ENCODE measurements at places on chromosomes 11 and 22. TPM values are rescaled to one million over a fixed set of nuclear protein-coding genes. Genes with fewer than 3 reads are reported as not detected.

- peaks cover 42% of the 10 kb centered on the region for H3K36me3 ChIP-seq
- peaks cover 29% of the 10 kb centered on the region for H3K4me1 ChIP-seq
- H3K27ac ChIP-seq: peak overlapping the region; percentile 81
- DNase-seq: peak; percentile 66
- no peaks in the 10 kb centered on the region for H3K27me3 ChIP-seq
Measured at GRCh38 chr11:697811-698311, 2.2 kb downstream of the TMEM80 start.

GRCh38 chr11:8389029-8389996 is 125.6 kb upstream of the LMO1 start:
- no peak overlapping the region for H3K27ac ChIP-seq
- H3K4me1 ChIP-seq: no peaks in the 10 kb centered on the region
- H3K36me3 ChIP-seq: no peaks in the 10 kb centered on the region
- DNase-seq: no peak

DNA sequence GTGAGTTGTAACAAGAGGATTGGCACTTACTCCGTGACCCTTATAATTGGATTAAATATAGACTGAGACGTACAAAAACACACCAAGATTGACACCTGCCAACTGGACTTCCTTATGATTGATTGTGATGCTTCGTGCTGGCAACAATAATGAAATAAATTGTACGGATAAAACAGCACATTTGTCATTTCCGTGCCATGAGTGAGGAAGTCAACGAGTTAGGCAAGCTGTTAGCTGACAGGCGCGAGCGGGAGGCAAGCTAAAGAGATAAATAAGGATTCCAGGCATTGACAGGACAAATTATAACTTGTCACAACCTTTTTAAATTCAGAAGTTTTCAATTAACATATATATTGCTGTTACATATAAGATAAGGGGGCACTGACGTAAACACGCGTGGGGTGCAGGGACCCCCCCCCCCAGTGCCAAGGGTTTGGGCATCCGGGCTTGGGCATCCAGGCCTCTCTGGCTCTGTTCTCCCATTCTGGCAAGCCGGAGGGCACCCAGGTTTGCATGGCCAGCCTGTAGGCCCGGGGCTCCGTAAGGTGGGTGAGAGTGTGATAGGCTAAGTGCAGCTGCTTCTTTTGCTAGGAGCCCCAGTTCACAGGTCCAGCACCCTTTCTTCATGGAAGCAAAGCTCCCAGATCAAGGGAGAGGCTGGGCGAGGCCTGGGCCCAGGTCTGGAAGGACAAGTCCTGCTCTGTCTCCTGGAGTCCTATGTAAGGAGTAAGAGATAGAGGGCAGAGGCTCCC is 11.2 kb upstream of the PAX6 start:
- no peak overlapping the region for H3K4me3 ChIP-seq
- DNase-seq: no peak
- H3K36me3 ChIP-seq: no peaks in the 10 kb centered on the region
- no peaks in the 10 kb centered on the region for H3K27me3 ChIP-seq
- H3K27ac ChIP-seq: no peak overlapping the region
- no peaks in the 10 kb centered on the region for H3K4me1 ChIP-seq

- H3K27ac ChIP-seq: no peak overlapping the region
- H3K27me3 ChIP-seq: no peaks in the 10 kb centered on the region
- H3K4me3 ChIP-seq: no peak overlapping the region
- peaks cover 13% of the 10 kb centered on the region for H3K4me1 ChIP-seq
- no peak for DNase-seq
- H3K36me3 ChIP-seq: peaks cover 18% of the 10 kb centered on the region
Measured at GRCh38 chr11:111697933-111698371, 68.2 kb downstream of the PPP2R1B start.

GRCh38 chr11:122253589-122254231 is 137.7 kb upstream of the BLID start:
- peaks cover 11% of the 10 kb centered on the region for H3K36me3 ChIP-seq
- peaks cover 18% of the 10 kb centered on the region for H3K4me1 ChIP-seq
- H3K27me3 ChIP-seq: no peaks in the 10 kb centered on the region
- peak; percentile 29 for DNase-seq
- no peak overlapping the region for H3K4me3 ChIP-seq
- no peak overlapping the region for H3K27ac ChIP-seq

GRCh38 chr22:38881464-38881871 is 9.5 kb upstream of the CBX6 start:
- peak; percentile 89 for DNase-seq
- H3K4me1 ChIP-seq: peaks cover 19% of the 10 kb centered on the region
- peak overlapping the region; percentile 88 for H3K27ac ChIP-seq

GRCh38 chr22:35437049-35437448 is 37.1 kb downstream of the MCM5 start:
- DNase-seq: no peak
- peaks cover 13% of the 10 kb centered on the region for H3K36me3 ChIP-seq
- H3K4me1 ChIP-seq: no peaks in the 10 kb centered on the region
- H3K4me3 ChIP-seq: no peak overlapping the region
- H3K27me3 ChIP-seq: no peaks in the 10 kb centered on the region

- H3K27me3 ChIP-seq: no peaks in the 10 kb centered on the region
- no peaks in the 10 kb centered on the region for H3K36me3 ChIP-seq
- no peak overlapping the region for H3K4me3 ChIP-seq
- peaks cover 7% of the 10 kb centered on the region for H3K4me1 ChIP-seq
Measured at GRCh38 chr11:100682247-100682969, 4.7 kb upstream of the ARHGAP42 start.

GRCh38 chr11:47943721-47944586 is 36.4 kb upstream of the PTPRJ start:
- H3K27me3 ChIP-seq: no peaks in the 10 kb centered on the region
- H3K27ac ChIP-seq: no peak overlapping the region
- DNase-seq: no peak
- H3K36me3 ChIP-seq: no peaks in the 10 kb centered on the region

DNA sequence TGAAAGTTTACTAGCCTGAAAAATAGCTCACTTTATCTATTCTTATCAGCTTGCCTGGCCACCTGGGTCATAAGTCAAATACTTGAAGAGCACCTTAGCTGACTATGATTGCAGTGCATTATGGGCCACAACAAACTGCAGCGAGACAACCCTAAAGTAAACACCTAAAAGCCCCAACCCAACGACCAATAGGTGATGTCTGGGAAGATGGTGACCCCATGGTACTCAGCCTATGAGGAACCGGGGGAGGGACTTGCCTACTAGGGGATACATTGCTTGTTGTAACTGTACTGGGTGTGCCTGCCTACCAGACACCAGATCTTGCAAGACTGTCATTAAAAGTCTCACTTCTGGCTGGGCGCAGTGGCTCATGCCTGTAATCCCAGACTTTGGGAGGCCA is 35.6 kb upstream of the APOBEC3A start:
- H3K36me3 ChIP-seq: no peaks in the 10 kb centered on the region
- H3K27ac ChIP-seq: no peak overlapping the region
- H3K27me3 ChIP-seq: peaks cover 31% of the 10 kb centered on the region
- H3K4me3 ChIP-seq: no peak overlapping the region
- peaks cover 14% of the 10 kb centered on the region for H3K4me1 ChIP-seq

DNA sequence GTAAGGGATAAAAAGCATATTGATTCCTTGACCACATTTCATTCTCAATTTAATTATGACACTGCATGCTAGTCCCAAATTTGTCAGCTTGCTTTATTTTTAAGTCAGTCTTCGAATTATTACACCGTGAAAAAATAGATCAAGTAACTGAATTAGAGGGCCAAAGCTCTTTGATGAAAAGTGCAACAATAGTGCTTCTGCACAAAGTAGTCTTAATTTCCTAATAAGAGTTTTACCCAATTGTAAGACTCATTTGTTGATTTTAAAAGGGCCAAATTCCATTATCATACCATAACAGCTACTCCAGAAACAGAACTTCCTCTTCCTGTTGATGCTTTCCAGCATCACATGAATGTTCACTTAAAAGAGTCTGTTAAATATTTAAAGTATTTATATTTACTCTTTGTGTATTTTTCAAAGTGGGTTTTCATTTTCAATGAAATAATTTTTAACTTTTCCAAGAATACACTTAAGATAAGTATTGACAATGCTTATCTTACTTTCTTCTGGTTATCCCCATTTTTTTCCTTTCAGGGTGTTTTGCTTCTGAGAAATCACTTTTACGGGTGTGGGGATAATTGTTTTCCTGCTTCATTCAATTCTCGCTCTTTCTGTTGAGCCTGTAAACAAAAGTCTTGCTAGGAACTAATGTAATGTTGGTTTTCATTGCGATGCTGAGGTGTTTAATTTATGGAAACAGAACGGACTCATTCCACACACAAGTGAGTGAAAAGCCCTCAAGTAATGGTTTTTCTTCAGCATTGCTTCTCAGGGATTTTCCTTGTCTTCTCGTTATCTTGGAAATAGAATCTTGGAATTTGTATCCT is 2.1 kb downstream of the ARHGEF12 start:
- H3K27ac ChIP-seq: peak overlapping the region; percentile 88
- no peak for DNase-seq
- H3K27me3 ChIP-seq: no peaks in the 10 kb centered on the region
- peaks cover 39% of the 10 kb centered on the region for H3K4me1 ChIP-seq

- H3K36me3 ChIP-seq: peaks cover 44% of the 10 kb centered on the region
- H3K27ac ChIP-seq: peak overlapping the region; percentile 85
- DNase-seq: peak; percentile 28
- peaks cover 5% of the 10 kb centered on the region for H3K4me1 ChIP-seq
- H3K27me3 ChIP-seq: no peaks in the 10 kb centered on the region
- H3K4me3 ChIP-seq: peak overlapping the region; percentile 85
Measured at GRCh38 chr11:125569915-125570621, 791 bp downstream of the EI24 start.

DNA sequence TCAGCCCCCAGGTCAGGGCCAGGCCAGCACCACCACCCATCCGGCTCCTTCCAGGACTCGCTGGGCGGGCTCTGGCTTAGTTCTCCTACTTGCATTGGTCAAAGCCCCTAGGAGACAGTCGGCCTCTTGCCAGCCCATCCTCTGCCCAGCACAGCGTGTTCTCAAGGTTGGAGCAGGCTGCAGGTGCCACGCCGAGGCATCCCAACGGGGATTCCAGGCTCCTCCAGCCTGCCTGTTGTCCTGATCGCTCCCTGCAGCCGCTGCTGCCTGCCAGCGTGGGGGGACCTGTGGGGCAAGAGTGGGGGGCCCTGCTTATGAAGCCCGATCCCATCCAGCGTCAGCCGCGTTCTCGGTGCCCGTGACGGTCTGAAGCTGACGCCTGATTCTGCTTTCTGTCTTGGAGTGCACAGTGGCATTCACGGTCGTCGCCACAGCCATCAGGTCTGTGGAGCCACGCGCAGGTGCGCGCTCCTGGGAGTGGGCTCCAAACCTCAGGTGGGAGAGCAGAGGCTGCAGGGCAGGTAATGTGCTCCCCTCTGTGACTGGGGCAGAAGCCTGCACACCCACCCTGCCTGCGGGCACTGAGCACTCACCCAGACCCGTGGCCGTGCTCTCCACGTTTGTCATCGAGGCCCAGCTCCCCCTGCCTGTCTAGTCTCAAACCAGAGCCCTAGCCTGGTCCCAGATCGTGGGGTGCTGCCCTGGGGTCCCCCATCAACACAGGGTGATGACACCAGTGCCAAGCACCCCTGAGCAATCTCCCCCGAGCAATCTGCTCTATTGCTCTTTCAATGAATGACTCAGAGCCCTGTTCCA is 991.6 kb downstream of the BRD1 start:
- DNase-seq: no peak
- no peak overlapping the region for H3K27ac ChIP-seq
- no peaks in the 10 kb centered on the region for H3K27me3 ChIP-seq
- no peaks in the 10 kb centered on the region for H3K4me1 ChIP-seq
- no peak overlapping the region for H3K4me3 ChIP-seq

GRCh38 chr11:112637076-112637475 is 324.1 kb upstream of the NCAM1 start:
- no peak overlapping the region for H3K4me3 ChIP-seq
- no peaks in the 10 kb centered on the region for H3K27me3 ChIP-seq
- DNase-seq: no peak
- no peaks in the 10 kb centered on the region for H3K4me1 ChIP-seq

- H3K36me3 ChIP-seq: no peaks in the 10 kb centered on the region
- no peaks in the 10 kb centered on the region for H3K27me3 ChIP-seq
- no peak for DNase-seq
- H3K4me1 ChIP-seq: peaks cover 25% of the 10 kb centered on the region
Measured at GRCh38 chr11:88344869-88345268, 7.3 kb upstream of the CTSC start.

DNA sequence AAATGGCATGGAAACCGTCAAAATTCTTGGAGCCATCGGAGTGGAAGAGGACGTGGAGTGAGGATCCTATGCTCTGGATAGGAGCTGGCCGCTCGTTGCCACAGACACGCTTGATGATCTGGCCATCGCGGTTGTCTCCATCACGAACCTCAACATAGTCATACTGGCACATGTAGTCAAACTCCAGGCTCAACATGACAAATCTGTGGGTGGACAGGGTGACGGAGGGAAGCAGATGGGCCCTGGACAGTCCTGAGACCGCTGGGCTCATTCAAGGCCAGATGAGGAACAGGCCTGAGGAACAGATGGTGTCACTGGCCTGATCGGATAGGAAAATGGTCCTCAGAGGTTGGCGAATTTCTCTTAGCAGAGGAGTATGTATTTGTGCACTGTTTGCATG is 51.3 kb upstream of the SLC1A2 start:
- peaks cover 14% of the 10 kb centered on the region for H3K27me3 ChIP-seq
- H3K27ac ChIP-seq: no peak overlapping the region
- no peak overlapping the region for H3K4me3 ChIP-seq
- H3K4me1 ChIP-seq: no peaks in the 10 kb centered on the region
- no peak for DNase-seq
- H3K36me3 ChIP-seq: peaks cover 5% of the 10 kb centered on the region

DNA sequence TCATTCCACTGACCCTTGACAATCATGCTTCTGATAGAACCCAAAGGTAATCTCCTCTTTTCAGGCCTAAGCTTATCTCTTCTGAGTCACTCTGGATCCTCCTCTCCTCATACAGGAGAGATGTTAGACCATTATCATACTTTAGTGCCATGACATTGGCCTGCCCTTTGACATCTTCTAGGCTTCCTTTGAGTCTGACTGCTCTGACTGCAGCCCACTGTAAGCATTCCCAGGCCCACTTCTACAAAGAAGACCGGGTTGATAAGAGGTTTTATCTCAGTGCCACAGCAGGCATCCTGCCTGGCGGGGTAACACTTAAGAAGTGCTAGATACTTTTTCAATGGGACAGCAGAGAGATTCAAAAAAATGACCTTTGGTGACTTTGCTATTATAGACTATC is 438.0 kb downstream of the KCNA4 start:
- no peaks in the 10 kb centered on the region for H3K36me3 ChIP-seq
- no peaks in the 10 kb centered on the region for H3K27me3 ChIP-seq
- no peak for DNase-seq
- H3K27ac ChIP-seq: no peak overlapping the region
- H3K4me3 ChIP-seq: no peak overlapping the region

GRCh38 chr11:118184784-118185579 is 8.5 kb upstream of the SCN2B start:
- peaks cover 34% of the 10 kb centered on the region for H3K27me3 ChIP-seq
- H3K4me3 ChIP-seq: no peak overlapping the region
- no peaks in the 10 kb centered on the region for H3K36me3 ChIP-seq
- no peak for DNase-seq

NAALAD2 gene
- not detected for total RNA-seq

BACE1 gene
- 15.8 TPM for total RNA-seq

PNPLA5 gene
- not detected for total RNA-seq

ALDH3B1 gene
- 37.2 TPM for total RNA-seq

CALCA gene
- total RNA-seq: not detected

KREMEN1 gene
- 3.6 TPM for total RNA-seq

OR51L1 gene
- not detected for total RNA-seq

PATE2 gene
- total RNA-seq: not detected

MMP27 gene
- total RNA-seq: not detected

C22orf42 gene
- not detected for total RNA-seq

KRTAP5-9 gene
- total RNA-seq: not detected

PHOX2A gene
- not detected for total RNA-seq

BTG4 gene
- not detected for total RNA-seq

All from MCF 10A (cell line).